Amniotic epithelial cell (primary cell): ENCODE measurements at places on chromosomes 5 and 9.

GRCh38 chr9:126666155-126666803, 52.6 kb downstream of the LMX1B start:
- DNase-seq: no peak

DNA sequence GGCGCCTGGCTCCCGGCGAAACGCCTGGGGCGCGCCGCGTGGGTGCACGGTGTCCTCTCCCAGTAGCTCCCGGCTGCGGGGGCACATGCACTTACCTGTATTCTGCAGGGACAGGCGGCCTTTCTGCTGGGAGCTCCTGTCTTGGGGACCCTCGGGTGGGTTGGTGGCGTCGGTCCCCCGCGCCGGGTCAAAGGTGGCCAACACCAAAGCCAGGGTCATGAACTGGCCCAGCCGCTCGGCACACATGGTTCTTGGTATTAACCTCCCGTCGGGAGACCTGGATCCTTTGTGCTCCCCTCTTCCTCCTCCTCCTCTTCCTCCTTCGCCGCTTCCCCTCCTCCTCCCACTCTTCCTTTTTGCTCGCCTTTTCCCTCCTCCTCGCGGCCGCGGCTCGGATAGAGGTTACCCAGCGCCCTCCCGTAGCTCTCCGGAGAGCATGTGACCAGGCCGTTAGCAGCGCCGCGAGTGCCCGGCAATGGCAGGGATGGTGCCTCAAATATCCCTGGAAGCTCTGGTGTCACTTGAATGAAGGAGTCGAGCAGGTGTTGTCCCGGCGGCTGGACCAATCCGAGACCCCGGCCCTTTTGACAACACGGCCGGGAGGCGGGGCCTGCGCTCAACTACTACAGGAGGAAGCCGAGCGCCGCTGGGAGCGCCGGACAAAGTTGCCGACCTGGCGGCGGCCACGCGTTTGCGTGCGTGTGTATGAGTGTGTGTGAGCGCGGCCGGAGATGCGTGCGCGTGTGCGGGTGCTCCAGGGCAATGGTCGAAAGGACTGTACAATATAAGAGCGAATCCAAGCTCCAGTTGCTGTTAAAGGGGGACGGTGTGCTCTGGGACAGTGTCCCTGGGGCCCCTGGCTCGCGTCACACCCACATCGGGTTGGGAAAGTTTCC, at the start of gene STC2:
TSS of gene STC2 (minus strand) at position 467 of the 896 bp plus-strand sequence. CDS start at position 246, 221 bp downstream.
- DNase-seq: peak; percentile 45

- DNase-seq: no peak
Observed at GRCh38 chr5:32083981-32084430, 90.1 kb downstream of the GOLPH3 start.

GRCh38 chr5:63564789-63565188, 397.5 kb downstream of the HTR1A start:
- DNase-seq: no peak

GRCh38 chr5:71972777-71973473, 134.3 kb upstream of the MAP1B start:
- no peak for DNase-seq

DNA sequence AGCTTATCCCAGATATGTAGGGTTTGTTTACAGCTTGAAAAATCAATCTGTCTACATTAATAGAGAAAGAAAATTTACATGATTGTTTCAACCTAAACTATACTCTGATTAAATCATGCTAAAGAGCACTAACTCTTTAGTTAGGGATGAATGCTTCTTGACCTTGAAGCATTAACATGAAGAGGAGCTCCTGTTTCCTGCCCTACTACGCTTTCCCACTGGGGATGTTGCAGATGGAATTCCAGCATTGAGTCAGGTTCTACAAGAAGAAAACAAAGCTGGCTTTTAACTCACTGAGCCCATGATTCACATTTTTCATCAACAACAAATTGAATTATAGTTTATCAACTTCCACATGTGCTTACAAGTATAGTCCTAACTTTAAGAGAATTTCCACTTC, 471.3 kb downstream of the TMEM232 start:
- DNase-seq: no peak

DNA sequence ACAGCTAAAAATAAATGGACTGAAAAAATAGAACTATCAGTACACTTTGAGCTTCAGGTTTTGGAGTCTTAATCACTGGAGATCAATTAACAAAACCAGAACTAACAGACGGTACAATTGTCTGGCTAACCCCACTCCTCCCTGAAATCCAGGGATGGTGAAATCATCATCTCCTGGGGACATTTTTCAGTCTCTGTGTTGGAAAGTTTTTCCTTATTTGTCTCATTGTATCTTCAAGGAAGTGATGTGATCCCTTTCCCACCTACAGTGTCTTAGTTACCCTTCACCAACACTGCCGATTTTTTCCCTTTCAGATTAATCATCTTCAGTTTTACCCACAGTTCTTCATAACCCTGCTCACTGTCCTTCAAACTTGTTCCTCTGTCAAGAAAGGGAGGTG, 81.9 kb downstream of the MAP1B start:
- no peak for DNase-seq

- no peak for DNase-seq
Observed at GRCh38 chr9:92483627-92484545, 1.6 kb upstream of the ASPN start.

DNA sequence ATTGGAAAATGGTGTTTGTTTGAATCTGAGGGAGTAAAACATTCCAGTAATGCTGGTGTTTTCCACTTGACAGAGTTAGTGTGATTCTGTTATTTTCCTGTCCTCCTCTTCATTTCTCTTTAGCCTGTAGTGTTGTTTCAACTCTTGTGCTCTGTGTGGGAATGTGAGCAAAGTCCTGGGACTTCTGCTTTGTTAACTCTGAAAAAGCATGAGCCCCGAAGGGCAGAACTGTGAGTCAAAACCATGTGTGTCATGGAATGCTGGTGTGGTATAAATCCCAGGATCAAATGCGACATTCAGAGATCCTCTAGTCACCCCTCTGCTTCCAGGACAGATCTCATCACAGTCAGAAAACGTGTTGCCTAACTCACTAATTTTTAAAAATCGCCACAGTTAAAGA, 8.9 kb downstream of the F2R start:
- DNase-seq: no peak

DNA sequence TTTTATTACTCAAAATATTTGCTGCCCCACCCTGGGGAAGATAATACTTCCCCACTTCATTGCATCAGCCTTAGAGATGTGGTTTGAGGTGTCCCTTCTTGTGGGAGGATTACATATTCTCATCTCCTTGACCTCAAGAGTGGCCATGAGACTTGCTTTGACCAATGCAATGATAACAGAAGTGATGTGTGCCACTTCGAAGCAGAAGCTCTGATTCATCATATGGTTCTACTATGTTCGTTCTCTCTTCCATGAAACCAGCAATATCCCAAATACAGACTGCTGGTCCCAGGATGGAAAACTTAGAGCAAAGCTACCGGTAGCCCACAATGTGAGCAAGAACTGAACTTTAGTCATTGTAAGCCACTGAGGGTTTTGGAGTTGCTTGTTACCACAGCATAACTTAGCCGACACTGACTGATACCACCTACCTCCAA, 92.0 kb downstream of the THBS4 start:
- peak; percentile 76 for DNase-seq

- DNase-seq: peak; percentile 21
Observed at GRCh38 chr5:94802450-94802849, 184.0 kb downstream of the SLF1 start.

DNA sequence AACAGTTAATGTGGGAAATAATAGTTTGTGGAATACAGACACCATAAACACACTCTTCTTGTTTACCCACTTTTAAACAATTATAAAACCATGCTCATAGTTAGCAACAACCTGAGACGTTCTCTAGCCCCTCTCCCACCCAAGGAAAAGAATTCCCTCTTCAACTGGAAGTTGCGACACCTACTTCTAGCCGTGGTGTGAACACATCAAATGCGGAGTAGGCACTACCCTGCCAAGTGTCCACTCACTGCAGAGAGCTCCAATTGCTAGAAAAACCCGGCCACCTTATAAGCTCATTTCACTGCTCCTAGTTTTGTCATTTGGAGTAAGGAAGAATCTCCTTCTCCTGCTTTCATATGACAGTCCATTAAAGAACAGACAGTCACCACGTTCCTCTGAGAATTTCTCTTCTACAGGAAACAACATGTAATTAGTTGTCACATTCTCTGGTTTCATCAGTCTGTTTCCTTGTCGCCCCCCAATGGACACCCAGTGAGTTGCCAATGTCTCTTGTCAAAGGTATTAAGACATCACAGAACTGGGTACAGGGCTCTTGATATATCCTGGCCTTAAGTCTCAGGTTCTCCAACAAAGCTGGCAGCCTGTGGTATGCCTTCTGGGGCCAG, 47.3 kb downstream of the PRLR start:
- peak; percentile 45 for DNase-seq

DNA sequence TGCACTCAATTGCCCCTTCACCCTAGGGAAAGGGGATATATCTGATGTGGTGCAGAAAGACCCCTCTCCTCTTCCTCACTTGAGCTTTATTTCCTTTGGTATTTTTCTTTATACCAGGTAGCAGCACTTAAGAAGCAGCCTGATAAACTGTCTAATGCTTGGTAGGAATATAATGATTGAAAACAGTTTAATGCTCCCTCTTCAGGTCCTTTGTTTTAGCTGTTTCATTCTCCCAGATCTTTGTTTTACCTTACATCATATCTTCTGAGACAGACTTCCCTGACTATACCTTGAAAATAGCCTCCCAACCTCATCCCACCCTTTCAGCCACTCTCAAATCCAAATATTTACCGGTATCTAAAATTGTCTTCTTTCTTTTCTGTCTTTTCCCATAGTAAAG, 87.9 kb downstream of the NUDT12 start:
- peak; percentile 15 for DNase-seq

DNA sequence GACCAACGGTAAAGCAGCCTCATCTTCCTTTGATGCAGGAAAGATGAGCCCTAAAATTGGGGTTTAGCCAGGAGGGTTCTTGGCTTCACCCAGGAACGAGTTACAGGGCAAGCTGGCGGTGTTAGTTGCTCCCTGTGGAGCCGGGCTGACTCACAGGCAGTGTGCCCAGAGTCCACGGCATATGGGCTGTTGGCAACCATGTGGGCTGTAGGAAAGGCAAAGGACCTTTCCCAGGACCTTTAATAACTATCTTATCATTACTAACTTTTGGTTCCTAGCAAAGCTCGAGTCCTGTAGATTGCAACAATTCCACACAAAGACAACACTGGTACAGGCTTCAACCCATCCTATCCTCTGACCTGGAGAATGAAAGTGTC, 29.8 kb upstream of the CLPTM1L start:
- no peak for DNase-seq

DNA sequence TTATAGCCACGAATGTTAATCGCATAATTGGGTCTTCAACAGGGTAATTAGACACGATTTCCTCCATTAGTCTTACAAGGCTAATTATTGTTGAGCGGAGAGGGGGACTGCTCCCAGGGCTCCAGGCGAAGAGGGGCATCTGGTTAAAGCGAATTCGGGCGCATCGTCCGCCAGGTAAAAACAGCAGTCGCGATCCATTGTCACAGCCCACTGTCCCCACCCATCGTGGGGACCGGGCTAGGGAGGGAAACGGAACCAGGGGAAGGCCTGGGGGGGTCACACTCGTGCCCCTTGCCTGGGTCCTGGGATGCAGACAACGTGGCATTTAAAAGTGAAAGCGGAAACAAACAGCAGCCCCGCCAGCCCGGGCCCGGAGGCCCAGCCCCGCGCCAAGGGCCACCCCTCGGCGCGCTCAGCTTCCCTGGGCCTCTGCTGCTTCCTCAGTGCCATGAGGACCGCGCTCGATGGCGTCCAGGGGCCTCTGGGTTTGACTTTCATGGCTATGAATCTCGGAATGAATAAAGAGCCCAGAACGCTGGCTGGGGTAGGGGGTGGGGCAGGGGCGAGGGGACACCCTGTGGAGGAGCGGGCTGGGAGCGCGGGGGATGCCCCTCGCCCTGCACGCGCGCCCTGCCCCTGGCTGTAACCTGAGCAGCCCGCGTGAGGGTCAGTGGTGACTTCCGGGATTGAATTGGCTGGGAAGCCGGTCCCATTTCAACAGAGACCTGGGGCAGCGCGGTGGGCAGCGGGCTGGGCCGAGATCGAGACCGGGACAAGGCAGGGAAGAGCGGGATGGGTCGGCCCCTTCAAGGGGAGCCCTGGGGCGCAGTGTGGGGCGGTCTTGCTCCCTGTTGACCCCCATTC, 99.9 kb downstream of the GTF3C4 start:
- DNase-seq: peak; percentile 54
